ENCODE measurements at places on chromosomes 11 and 22.

DNA sequence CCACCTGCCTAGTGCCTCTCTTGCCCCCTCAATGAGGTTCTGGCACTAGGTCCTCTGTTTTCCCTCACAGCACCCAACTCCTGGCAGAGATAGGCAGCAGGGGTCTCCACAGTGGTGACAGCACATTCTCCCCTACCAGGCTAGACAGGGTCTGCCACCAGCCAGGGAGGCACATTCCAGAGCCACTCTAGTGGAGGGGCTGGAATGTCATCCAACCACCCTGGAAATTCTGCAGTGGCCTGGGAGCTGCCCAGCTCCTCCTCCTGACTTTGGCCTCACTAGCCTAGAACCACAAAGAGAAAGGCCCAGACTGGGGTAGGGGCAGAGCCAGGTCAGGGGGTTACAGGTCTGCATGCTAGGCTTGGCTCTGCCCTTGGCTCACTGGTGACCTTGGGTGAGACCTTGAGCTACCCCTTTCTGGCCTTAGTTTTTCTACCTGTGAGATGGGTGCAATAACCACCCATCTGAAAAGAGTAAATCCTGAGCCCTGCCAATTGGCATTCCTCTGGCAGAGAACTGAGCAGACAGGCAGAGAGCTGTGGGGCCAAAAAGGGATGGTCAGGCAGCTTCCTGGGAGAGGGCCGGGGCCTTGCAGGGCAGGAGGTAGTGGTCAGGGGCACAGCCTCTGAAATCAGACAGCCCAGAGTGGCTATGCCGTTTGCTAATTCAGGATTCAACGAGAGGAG, 7.1 kb downstream of the P2RY2 start:
- no peak for DNase-seq
- H3K4me3 ChIP-seq, result no peak overlapping the region
- H3K36me3 ChIP-seq, result no peaks in the 10 kb centered on the region
- no peak overlapping the region for H3K27ac ChIP-seq
- peaks cover 6% of the 10 kb centered on the region for H3K4me1 ChIP-seq

- no peak for DNase-seq
- no peaks in the 10 kb centered on the region for H3K27me3 ChIP-seq
- H3K4me3 ChIP-seq, result no peak overlapping the region
- H3K4me1 ChIP-seq, result peaks cover 2% of the 10 kb centered on the region
These were observed 77.0 kb downstream of the RPL27A start for GRCh38 chr11:8759634-8760033.

GRCh38 chr11:14751975-14752407, 108.4 kb downstream of the PDE3B start:
- H3K36me3 ChIP-seq, result no peaks in the 10 kb centered on the region
- no peak for DNase-seq
- no peak overlapping the region for H3K27ac ChIP-seq
- H3K27me3 ChIP-seq, result no peaks in the 10 kb centered on the region

GRCh38 chr22:30857791-30858190, 110.8 kb downstream of the MORC2 start:
- H3K4me1 ChIP-seq, result no peaks in the 10 kb centered on the region
- H3K27ac ChIP-seq, result no peak overlapping the region
- DNase-seq, result no peak
- no peaks in the 10 kb centered on the region for H3K36me3 ChIP-seq
- no peak overlapping the region for H3K4me3 ChIP-seq
- H3K27me3 ChIP-seq, result peaks cover 3% of the 10 kb centered on the region

DNA sequence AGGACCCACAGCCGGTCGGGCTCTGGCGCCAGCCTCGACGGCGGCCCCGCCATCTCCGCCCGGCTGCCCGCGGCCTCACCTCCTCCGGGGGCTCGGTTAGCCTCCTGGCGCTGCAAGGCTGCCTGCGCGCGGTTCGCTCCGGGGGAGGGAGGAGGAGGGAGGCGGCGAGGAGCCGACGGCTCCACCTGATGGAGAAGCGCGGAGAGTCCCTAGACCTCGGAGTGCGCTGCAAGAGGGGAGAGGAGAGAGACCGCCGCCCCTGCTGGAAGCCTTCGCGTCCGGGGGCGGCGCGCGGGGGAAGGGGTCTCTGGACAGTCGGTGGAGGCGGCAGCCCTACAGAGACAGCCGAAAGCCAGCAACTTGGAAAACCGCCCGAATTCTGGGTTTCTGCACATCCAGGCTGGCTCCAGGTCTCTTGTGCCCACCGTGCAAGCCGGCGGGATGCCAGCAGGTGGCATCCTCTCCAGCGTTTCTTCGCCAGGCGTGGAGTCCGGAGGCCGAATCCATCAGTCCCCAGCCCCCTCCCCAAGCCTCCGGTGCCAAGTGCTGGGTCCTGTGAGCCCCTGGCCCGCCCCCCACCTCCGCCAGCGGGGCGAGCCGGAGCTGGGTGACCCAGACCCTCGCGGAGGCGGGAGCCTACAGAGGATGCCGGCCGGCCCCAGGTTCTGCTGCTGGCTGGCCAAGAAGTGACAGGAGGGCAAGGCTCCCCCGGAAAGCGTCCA, 2.9 kb upstream of the KIRREL3 start:
- no peak overlapping the region for H3K27ac ChIP-seq
- no peak for DNase-seq
- H3K4me1 ChIP-seq, result no peaks in the 10 kb centered on the region

DNA sequence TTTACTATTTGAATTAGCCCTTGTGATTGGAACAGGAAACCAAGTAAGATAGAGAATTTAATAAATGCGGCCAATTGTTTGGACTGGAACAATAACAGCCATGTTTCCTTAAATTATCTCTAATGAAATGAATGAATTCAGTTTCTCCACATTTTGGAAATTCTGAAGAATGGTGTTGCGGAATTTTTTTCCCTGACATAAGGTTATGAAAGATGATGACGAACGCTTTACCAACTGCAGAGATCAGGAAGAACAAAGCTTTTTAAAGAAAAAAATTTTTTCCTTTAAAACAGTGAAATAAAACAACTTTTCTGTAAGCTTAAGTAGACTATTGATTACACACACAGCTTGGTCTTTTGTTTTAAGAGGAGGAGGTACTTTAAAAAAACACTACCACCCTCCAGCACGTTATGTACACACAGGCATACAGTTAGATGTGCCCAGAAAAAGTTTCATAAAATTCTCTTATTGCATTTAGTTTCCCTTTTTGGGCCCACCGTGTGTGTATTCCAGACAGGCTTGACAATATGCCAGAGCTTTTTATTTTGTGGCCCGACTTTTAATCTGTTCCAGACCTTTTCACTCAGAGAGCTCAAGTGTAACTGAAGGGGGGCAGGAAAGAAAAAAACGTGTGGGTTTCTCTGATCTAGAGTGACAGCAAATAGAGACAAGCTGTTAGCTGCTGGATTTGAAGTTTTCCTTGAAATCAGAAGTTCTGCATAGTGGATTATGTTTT, 77.3 kb downstream of the YAP1 start:
- H3K36me3 ChIP-seq, result no peaks in the 10 kb centered on the region
- no peaks in the 10 kb centered on the region for H3K4me1 ChIP-seq
- no peak overlapping the region for H3K4me3 ChIP-seq
- DNase-seq, result no peak

DNA sequence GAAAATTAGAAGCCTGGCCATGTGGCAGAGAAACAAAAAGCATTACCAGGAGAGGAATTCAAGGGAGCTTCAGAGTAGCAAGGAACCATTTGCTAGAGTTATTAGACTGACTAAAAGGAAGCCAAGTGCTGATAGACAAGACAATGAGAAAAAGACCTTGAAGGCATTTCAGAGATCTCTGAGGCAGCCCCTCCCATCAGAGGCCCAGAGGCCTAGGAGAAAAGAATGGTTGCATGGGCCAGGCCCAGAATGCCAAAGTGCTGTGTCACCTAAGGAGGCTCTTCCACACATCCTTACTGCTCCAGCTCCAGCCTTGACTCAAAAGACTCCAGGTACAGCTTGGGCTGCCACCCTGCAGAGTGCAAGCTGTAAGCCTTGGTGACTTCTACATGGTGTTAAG, 61.8 kb upstream of the POU2AF2 start:
- H3K27ac ChIP-seq, result no peak overlapping the region
- no peaks in the 10 kb centered on the region for H3K4me1 ChIP-seq
- H3K36me3 ChIP-seq, result no peaks in the 10 kb centered on the region
- no peak for DNase-seq

GRCh38 chr11:118845369-118845768, 38.3 kb upstream of the CXCR5 start:
- peak overlapping the region; percentile 71 for H3K27ac ChIP-seq
- H3K36me3 ChIP-seq, result no peaks in the 10 kb centered on the region
- H3K4me3 ChIP-seq, result no peak overlapping the region

DNA sequence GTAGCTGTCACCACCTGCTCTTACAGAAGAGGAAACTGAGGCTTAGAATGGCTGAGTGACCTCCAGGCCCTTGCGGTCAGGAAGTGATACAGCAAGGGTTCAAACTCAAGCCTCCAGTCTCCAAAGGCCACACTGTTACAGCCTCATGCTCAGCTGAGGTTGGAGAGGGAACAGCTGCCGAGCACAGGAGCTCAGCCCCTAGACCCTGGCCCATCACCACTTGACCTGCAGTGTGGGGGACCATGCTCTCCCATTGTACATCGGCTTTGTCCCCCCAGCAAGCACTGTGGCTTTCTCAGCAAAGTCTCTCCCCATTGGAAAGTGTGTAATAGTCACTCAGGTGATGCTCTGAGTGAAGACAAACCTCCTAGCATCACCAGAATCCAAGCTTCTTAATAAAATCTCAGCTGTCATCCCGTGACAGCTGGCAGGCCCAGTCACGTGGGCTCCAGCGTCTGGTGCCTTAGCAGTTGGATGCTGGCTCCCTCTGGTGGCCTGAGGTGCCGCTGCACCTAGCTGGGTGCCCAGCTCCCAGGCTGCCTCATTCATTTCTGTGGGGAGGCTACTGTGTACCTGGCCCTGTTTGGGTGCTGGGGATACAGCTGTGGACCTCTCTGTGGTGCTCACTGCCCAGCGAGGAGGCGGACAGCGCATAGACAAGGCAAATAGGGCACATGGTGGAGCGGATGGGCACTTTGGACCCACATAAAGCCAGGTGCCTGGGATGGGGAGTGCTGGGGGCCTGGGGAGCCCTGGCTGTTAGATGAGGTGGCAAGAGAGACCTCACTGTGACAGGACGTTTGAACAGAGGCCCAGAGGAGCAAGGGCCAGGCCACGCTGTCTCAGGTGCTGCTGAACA, 19.1 kb upstream of the MYRF start:
- DNase-seq, result peak; percentile 74
- no peak overlapping the region for H3K4me3 ChIP-seq
- no peaks in the 10 kb centered on the region for H3K36me3 ChIP-seq
- H3K27me3 ChIP-seq, result no peaks in the 10 kb centered on the region
- H3K27ac ChIP-seq, result no peak overlapping the region

DNA sequence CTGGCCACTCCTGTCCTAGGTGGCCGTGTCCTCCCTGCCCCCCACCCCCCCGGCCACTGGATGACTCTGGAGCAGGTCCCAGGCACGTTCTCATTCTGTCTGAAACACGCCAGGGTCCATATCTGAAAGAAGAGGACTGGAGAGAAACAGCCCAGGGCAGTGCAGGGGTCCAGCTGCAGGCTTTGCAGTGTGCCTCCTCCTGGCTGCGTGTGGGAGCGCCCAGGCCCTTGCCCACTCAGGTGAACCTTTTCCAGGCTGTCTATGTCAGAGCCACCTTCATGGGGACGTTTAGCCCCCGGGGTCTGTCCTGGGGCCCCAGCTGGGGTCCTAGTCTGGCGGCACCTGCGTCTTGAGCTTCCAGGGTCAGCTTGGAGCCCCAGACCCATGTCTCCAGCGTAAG, 15.6 kb downstream of the GRAMD4 start:
- H3K4me3 ChIP-seq, result no peak overlapping the region
- DNase-seq, result no peak
- no peaks in the 10 kb centered on the region for H3K36me3 ChIP-seq
- no peak overlapping the region for H3K27ac ChIP-seq
- H3K27me3 ChIP-seq, result peaks cover 4% of the 10 kb centered on the region

GRCh38 chr11:72972496-72973128, 158.4 kb downstream of the ATG16L2 start:
- H3K27ac ChIP-seq, result no peak overlapping the region
- no peak overlapping the region for H3K4me3 ChIP-seq
- peaks cover 25% of the 10 kb centered on the region for H3K4me1 ChIP-seq

GRCh38 chr11:17431139-17431538, 42.7 kb upstream of the KCNJ11 start:
- DNase-seq, result no peak
- H3K27ac ChIP-seq, result no peak overlapping the region
- no peak overlapping the region for H3K4me3 ChIP-seq
- H3K36me3 ChIP-seq, result no peaks in the 10 kb centered on the region

DNA sequence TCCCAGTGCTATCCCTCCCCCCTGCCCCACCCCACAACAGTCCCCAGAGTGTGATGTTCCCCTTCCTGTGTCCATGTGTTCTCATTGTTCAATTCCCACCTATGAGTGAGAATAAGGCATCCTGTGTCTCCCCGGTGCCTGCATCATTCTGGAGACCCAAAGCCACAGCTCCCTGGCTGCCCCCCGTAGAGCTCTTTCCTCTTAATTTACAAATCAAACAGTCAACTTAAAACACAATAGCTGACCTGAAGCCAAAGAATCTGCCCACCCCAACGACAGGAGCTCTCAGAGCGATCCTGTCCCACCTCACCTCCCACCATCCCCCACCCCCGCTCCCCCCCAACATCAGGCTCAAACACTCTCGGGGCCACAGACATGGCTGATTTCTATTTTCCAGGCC, 558.3 kb downstream of the BRD1 start:
- no peaks in the 10 kb centered on the region for H3K36me3 ChIP-seq
- DNase-seq, result no peak
- no peak overlapping the region for H3K4me3 ChIP-seq
- H3K4me1 ChIP-seq, result no peaks in the 10 kb centered on the region

DNA sequence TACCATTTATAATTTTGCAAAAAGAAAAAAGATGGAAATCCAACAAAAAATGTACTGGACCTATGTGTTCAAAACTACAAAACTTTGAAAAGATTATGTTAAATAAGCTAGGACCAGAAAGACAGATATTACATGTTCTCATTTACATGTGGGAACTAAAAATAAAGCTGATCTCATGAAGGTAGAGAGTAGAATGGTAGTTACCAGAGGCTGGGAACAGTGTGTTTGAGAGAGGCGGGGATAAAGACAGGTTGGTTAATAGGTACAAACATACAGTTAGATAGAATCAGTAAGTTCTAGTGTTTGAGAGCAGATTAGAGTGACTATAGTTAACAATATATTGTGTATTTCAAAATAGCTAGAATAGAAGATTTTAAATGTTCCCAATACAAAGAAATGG, 71.6 kb downstream of the USP47 start:
- DNase-seq, result no peak
- H3K4me1 ChIP-seq, result no peaks in the 10 kb centered on the region
- H3K27me3 ChIP-seq, result no peaks in the 10 kb centered on the region
- H3K36me3 ChIP-seq, result peaks cover 18% of the 10 kb centered on the region
- H3K27ac ChIP-seq, result no peak overlapping the region
- no peak overlapping the region for H3K4me3 ChIP-seq
